NCI-H2081 treated with DMSO at 0.1 percent for 48 hours (cell line): ENCODE measurements at places on chromosomes 5 and 9.

- DNase-seq = no peak
These were observed 2.5 kb downstream of the F2R start for GRCh38 chr5:76718381-76718832.

DNA sequence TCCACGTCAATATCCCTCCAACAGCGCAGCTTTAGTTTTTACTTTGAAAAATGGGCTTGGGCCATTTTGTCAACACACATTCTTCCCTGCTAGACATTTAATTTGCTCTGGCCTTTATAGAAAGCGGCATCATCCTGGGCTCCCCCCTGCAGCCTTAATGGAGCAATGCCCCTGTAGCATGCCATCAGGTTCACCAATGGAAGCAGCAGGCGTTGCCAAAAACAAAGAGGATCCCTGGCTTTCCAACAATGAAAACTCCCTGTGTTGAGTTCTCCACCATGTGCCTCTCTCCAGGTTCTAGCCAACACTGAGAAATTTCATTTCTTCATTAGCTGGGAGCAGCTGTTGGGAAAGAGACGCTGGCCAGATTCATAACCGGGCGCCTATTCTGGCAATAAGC lies 139.5 kb downstream of the ZNF622 start:
- DNase-seq = no peak

- no peak for DNase-seq
These were observed 12.1 kb downstream of the TGFBI start for GRCh38 chr5:136040746-136041415.

- no peak for DNase-seq
These were observed 30.9 kb upstream of the CEP72 start for GRCh38 chr5:581266-581665.

DNA sequence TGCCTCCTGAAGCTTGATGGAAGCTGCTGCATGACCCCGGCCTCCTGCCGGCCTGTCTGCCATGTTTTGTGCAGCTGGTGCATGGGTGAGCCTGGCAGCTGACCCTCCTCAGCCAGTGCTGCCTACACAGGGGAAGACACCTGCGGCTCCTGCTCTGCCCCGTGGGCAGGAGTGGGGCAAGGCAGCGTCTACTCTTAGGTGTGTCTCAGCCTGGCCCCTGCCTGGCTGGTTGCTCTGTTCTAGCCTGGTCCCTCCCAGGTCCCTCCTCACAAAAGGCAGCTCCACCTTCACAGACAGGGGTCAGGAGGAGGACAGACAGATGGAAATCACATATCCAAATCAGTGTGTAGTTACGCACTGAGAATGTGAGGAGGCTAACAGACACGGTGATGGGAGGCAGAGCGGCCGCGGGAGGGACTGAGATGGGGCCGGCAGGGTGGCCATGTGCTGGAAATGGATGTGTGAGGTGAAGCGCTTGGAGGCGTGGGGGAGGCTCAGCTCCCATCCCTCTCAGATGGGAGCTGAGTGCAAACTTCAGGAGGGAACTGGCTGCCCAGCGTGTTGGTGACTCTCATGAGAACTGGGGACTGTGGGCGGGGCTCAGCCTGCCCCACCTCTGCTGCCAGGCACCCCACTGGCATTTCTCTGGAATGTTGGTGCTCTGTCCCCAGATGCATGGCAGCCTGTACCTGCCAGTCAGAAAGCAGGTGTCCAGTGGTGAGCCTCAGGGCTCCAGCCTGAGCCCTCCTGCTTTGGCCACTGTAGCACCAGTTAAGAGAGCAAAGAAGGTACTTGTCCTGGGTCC lies 43.4 kb downstream of the PPARGC1B start:
- no peak for DNase-seq

- no peak for DNase-seq
These were observed 36.2 kb upstream of the SMARCA2 start for GRCh38 chr9:1978941-1979340.

DNA sequence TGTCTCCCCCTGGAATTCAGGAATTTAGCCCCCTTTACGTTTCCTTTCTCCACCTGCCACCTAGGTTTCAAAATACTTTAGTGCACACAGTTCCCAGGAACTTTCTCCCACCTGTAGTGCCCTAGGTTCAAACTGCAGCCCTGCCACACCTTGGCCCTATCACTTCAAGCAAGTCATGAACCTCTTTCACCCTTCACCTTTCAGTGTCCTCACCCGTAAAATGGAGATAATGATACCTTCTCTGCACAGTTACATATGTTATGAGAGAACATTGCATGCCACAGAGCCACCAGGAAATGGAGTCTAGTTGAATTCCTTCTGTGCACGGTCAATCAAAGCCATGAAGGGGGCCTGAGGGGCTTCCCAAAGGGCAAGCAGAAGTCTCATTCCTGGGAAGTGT lies 9.8 kb upstream of the EEIG1 start:
- DNase-seq = no peak

DNA sequence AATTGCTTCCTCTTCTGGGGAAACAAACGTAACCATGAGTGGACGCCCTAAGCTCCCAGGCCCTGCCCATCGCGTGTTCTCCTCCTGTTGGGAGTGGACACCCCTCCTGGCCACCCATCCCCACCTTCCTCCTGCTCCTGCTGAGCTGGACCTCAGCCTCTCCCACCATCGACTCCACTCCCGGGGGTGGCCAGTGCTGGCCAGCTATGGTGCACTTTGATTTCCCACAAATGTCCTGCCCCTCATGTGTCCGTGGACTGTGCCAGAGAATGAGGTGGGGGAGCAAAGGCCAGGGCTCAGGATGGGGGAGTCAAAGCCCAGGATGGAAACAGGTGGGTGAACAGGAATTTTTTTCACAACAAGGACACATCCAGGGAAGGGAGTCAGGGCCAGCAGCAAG lies 62.8 kb downstream of the MED10 start:
- no peak for DNase-seq

DNA sequence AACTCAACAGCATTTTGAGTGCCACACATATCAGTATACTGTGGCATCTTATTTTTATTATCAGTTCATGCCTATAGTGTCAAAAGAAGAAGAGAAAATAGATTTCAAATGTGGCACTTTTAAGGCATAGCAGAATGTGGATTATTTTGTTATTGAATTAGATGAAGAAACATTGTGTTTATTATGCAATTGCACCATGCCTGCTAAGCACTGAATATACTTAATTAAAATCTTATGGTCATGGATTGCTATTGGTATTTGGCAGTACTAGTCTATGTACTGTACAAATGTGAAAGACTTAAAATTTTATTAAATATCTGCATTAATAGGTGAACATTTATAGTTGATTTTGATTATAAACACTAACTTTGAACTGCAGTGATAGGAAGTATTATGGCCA lies 128.8 kb downstream of the FER start:
- DNase-seq = no peak

DNA sequence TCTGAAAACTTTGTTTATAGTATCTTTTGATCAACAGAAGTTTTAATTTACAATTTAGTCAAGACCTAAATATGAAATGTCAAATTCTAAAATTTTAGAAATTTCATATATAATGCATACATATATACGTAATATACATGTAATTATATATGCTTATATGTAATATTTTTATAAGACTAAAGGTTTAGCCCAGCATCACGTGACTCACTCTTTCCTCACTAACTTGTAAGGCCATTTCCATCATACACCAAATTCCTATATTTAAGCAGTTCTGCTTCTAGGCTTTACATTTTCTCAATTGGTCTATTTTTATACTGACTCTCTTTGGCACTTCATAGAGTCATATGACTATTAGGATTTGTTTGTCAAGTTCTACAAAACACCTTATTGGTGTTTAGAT lies 56.4 kb downstream of the CFAP95 start:
- no peak for DNase-seq

DNA sequence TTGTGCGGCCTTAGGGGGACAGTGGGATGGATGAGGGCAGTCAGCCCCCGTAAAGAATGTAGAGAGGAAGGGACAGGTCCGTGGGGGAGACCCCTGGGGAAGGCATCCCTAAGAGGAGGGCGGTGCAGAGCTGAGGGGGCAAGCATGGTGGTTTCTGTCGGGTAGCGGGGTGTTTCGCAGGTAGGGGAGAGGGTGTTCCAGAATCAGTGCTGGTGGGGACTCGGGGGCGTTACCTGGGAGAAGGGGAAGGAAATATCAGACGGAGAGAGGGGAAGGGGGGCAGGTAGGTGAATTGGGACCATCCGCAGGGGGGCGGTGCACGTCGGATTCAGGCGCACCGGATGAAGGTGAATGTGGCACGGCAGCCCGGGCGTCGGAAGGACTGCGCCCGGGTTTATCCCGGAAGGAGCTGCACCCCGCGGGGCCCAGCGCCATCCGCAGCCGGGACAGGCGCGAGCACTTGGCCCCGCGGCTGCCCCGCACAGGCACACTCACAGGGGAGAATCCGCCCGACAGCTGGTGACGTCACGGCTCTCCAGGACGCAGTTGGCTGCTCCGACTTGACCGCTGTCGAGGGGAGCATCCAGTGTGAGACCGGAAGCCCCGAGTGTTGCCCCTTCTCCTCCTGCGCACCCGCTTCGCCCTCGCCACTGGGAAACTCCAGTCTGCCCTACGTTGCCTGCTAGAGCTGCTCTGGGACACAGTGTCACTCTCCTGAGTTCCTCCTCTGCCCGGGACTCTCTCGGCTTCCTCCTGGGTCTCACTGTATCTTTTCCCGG lies 1.3 kb downstream of the CD72 start:
- DNase-seq = no peak

- peak; percentile 69 for DNase-seq
These were observed at the start of gene CTNND2 for GRCh38 chr5:11904265-11904906. CTNND2 (minus strand) TSS chr5:11904446; CDS start chr5:11903853, 593 bp downstream.
